Liver (tissue), 10 donors: ENCODE measurements at places on chromosomes 12 and 14.

DNA sequence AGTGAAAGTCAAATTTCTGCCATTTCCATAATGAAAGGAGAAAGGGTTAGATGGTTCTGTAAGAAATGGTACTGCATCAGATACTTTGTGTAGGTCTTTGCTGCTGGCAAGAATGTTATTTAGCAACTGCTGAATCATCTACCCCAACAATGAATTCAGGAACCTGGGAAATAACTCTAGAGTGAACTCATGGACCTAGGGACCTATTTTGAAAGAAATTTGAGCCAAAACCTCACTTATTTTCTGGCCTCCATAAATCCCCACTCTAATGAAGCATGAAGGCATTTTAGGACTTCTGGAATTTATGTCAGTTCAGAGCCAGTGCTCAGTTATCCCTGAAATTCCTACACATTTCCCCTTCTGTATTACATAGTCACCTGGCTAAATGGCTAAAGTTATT, 50.9 kb upstream of the CPNE8 start:
- H3K27ac ChIP-seq = no peak overlapping the region
- no peak for DNase-seq
- H3K27me3 ChIP-seq = no peaks in the 10 kb centered on the region

- H3K4me3 ChIP-seq = no peak overlapping the region
- no peaks in the 10 kb centered on the region for H3K4me1 ChIP-seq
- no peak for DNase-seq
- H3K36me3 ChIP-seq = no peaks in the 10 kb centered on the region
- no peaks in the 10 kb centered on the region for H3K27me3 ChIP-seq
Measured at GRCh38 chr14:93733631-93734030, 54.7 kb downstream of the PRIMA1 start.

GRCh38 chr12:45688183-45688582, 41.3 kb upstream of the ARID2 start:
- H3K27ac ChIP-seq = no peak overlapping the region
- H3K36me3 ChIP-seq = no peaks in the 10 kb centered on the region
- no peak for DNase-seq
- H3K4me1 ChIP-seq = no peaks in the 10 kb centered on the region
- H3K4me3 ChIP-seq = no peak overlapping the region

DNA sequence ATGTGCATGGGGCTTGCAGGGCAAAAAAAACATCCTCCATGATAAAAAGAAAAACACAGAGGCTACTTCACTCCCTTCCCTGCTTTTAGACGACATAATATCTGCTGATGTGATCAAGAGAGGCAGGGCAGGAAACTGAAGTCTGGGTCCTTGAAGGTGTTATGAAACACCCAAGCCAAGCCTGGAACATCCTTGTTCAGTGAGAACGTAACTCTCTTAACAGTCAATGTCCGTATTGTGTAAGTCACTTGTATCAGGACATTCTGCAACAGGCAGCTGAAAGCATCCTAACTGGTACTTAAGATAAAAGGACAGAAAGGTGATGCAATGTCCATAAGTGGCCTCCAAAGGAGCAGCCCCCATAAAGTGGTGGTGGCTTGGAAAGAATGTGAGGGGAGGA, 20.0 kb downstream of the KCNK10 start:
- H3K27ac ChIP-seq = no peak overlapping the region
- H3K36me3 ChIP-seq = no peaks in the 10 kb centered on the region
- no peak for DNase-seq
- no peaks in the 10 kb centered on the region for H3K27me3 ChIP-seq
- no peak overlapping the region for H3K4me3 ChIP-seq

- no peak for DNase-seq
- H3K36me3 ChIP-seq = no peaks in the 10 kb centered on the region
- no peaks in the 10 kb centered on the region for H3K4me1 ChIP-seq
- H3K27me3 ChIP-seq = no peaks in the 10 kb centered on the region
Measured at GRCh38 chr12:83767723-83768122, 1081.0 kb downstream of the TMTC2 start.

DNA sequence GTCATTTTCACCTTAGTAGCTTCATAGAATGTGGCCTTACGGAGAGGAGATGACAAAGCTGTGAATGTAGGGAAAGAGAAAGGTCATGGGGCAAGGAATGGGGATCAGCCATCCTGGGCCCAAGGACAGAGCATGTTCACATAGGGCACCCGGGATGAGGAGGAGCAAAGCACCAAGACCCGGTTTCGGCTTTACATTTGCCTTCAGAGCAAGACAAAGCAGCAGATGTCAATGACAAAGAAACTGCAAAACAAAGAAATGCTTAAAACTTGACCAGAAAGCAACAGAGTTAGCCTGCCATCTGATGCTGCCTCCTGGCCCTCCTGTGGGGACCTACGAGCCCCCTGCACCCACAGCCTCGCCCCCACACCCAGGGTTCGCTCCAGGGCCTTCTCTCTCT, 249.2 kb downstream of the SLC41A2 start:
- H3K4me3 ChIP-seq = no peak overlapping the region
- no peak overlapping the region for H3K27ac ChIP-seq
- H3K27me3 ChIP-seq = no peaks in the 10 kb centered on the region
- H3K4me1 ChIP-seq = peaks cover 2% of the 10 kb centered on the region
